ENCODE measurements at places on chromosomes 2 and 18.

DNA sequence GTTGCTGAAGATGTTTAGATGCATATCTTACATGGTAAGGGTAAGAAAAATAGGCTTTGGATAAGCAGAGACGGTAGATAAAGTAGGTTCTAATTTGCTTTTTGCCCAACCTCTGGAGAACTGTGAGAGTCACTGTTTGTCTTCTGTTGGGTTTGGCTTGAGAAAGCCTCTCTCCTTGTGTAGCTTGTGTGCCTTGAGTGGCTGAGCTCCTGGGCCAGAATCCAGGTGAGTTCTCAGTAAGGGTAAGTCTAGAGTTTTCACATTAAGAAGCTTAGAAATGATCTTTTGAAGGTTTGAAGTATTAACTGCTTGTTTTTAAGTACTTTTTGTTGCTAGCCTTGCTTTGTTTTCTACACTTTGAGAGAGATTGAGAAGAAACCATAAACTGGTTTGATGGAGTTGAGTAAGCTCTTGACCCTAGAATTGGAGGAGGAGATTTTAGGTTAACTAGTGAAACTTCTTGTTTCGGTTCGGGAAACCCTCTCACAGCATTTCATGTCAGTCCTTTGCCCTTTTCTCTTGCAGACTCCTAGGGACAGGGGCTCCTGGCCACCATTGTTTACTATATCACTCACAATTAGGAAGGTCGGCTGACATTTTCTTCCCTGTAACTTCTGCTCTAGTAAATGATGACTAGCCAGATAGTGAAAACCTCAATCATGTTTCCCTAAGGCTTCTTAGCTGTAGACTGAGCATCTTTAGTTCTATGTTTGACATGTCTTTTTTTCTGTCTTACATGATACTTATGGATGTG, 26.0 kb downstream of the MAP4K4 start:
- no peak for DNase-seq

GRCh38 chr18:68944826-68945225, 146.9 kb downstream of the CCDC102B start:
- DNase-seq = no peak

DNA sequence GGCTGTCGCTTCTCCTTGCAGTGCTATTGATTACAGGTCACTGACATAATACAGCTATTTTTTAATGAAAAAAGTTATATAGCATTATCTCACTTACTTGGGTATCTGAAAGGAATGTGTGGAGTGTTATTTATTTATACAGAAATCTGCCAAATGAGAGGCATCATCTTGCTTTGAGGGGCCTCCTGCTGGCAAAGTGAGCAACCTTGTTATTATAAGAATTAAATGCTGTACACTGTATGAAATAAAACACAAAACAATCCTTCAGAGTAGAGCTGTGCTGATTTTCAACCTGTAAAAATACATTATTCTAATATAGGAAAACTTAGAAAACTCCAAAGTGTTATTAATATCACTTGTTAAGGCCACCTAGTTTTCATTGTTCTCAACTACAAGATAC, 20.9 kb downstream of the ERBB4 start:
- DNase-seq = no peak

- DNase-seq = no peak
These were observed 150.1 kb upstream of the RIOK3 start for GRCh38 chr18:23302851-23303527.

GRCh38 chr18:34514238-34514637, 195.9 kb upstream of the DTNA start:
- DNase-seq = no peak

DNA sequence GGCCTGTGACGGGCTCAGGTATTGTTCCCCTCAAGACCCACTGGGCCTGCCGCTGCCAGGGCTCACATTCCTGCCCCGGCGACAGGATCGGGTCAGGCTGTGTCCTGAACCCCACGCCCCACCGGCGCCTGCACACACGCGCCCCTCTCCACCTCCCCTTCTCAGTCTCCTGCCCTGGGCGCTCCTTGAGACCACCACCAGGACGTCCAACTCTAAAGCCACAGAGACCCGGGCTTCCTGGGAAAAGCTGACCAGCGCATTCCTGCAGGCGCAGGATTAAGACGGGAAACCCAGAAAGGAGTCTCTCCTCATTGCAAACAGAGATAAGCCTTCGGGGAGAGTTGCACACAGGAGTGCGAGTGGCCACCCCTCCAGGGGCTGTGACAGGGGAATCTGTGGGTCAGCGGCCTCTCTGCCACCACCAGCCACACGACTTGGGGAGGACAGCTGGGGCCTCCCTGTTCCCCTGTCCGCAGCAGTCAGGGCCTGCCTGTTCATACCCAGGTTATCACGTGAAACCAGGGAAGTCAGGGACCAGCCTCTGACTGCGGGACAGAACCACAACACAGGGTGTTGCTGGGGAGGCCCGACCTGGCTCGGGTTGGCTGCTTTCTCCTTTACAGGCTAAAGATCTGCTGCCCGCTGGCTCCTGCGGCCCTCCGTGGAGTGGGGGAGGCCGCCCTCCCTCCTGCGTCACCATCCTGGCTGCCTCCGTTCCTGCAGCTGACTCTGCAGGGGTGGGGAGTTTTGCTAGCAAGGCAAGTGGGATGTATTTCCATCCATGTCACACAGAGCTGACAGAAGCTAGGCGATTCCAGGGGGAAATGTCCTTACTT, 88.8 kb downstream of the ZCCHC2 start:
- DNase-seq = no peak

DNA sequence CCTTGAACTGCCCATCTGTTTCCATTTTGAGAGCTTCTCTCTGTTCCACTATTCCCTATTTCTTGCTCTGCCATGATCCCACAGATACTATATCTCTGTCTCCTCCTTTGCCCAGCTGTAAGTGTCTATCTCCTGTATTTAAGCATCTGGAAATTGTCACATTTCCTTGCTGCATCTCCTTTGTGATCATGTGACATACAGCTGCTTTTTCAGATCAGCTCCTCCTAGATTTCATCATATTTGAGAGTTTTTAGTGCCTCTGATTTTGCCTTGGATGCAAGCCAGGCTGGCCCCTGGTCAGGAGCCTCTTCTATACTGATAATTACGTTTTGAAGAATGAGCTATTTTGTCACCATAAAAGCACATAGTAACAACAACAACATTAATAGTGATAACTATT, 131.7 kb upstream of the TNP1 start:
- DNase-seq = no peak

GRCh38 chr18:60069145-60069544, 169.3 kb downstream of the PMAIP1 start:
- DNase-seq = no peak

- DNase-seq = peak; percentile 28
These were observed 19.5 kb downstream of the WIPF1 start for GRCh38 chr2:174577967-174578589.

DNA sequence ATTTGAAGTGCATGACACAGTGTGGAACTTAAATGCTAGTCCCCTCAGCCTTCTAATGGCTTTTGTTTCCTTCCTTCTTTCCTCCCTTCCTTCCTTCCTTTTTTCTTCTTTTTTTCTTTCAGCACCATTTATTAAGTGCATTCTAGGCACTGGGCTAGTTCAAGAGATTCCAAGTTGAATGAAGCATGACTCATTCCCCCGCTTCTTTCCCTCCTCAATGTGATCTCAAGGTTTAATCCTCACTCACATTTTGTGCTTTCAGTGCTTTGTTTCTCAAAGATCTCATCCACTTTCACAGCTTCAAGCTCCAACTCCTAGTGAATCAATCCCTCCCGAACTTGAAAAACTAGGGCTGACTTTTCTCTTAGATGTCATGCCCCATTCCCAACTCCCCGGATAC, 90.1 kb downstream of the LBH start:
- DNase-seq = no peak

DNA sequence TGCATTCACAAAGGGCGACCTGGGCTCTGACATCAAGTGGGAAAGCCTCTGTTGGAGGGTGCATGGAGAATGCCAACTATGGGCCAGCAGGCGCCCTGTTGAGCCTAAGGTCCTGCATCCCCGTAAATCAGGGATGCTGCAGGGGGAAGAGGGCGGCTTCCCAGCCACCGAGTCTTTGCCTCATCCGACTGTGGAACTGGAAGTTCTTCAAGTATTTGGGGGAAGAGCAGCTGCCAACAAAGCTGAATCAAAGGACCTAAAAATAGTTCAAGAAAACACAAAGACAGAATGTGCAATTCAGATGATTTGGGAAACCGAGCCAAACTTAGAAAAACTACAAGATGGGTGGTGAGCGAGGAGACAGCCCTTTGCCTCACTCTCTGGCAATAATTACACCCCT, 281.1 kb upstream of the MGAT5 start:
- no peak for DNase-seq

DNA sequence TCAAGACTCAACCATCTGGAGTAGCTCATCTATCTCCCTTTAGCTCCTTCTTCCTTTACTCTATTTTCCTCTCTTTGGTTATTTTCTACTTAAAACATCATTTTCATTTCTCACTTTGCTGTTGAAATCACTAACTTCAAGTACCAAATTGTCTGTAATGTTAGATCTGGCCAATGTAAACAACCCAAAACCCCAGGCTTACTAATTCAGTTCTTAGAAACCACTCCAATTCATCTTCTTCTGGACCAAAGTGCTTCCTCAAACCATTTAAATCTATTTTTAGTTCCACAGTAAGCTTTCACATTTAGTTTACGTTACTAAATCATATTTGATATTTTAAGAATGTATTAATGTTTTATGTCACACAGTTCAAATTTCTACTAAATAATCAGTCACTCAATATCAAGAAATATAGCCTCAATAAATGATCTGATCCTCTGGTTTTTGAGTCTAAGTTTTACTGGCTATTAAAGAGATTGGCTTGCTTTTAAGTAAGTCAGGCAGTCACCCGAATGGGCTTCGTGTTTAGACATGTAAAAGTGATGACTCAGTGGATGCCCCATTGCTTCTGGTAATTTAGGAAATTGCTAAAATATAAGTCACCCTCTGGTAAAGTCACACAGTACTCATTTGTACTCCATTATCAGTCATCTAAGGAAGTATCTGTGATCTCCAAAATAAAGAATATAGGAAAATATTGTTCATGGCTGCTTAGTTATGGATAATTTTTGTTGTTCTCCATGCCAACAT, 527.2 kb upstream of the SOX11 start:
- DNase-seq = no peak

Measured in C1 segment of cervical spinal cord (tissue), 14 donors.